ENCODE measurements at places on chromosomes 1 and 21.

DNA sequence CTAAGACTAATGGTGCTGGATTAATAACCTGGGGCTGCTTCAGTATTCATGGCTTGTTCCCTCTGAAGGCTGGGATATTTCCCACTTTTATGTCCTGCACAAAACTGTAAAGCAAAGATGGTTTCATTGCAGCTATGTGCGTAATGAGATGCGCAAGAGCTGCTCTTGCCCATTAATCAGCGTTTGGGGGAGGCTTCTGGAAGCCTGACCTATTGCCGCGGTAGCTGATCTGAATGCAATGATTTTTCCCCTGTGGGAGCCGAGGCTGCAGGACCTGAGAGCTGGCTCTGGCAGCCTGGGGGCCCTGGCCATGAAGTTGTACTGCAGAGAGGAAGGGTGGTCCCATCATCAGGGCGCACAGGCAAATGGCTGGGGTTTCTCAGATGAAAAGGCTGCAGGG lies 239.8 kb downstream of the CAMTA1 start:
- no peak for DNase-seq

- no peak for DNase-seq
Observed at GRCh38 chr1:154620751-154621150, 12.8 kb upstream of the ADAR start.

DNA sequence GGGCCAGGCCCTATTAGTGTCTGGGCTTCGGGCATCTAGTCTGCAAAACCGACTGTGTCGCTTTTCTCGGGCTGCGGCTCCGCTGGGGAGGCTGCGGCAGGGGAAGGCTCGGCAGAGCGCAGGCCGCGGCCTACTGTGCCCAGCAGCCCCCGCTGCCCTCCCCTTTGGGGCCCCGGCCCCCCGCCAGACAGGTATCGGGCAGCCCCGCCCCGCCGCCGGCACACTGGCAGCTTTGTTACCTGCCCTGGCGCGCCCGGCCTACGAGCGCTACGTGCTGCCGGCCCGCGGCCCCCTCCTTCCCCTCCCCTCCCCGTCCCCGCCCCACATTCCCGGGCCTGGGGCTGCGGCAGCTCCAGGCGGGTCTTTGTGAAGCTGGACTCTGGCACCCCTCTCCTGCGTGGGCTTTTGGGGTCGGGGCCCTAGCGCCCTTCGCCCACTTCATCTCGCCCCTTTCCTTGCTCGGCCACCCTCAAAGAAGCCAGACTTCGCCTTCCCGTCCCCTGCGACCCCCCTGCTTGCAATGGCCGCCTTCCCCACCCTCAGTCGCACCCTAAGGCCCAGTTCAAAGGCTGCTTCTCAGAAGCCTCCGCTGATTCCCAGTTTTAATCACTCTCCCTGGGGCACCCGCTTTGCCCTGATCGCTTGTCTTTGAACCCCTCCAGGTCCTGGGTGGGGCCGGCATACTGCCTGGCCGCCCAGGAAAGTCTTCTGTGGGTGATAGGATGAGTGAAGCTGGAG lies 48.9 kb upstream of the SLC2A1 start:
- DNase-seq: no peak

DNA sequence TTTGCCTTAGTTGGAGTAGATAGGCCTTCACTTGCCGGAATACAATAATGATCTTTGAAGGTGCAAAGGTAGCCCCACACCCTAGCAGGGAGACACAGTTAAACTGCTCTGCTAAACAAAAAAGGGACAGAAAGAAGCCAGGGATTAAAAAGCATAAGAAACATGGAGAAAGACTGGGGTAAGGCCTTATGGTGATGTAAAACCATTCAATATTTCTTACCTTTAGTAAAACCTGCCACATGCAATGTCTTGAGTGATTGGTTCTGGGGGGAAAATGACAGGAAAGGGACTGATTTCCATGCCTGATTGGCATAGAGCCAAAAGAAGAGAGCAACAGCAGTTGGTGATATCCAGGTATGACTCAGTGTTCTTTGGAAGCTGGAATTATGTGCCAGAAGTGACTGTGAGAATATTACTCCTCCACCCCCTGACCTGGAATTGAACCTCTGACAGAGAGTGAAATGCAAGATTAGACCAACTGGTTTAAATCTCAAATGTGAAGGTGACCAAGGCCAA lies 8.1 kb downstream of the DNASE2B start:
- no peak for DNase-seq

- DNase-seq: no peak
Observed at GRCh38 chr1:100230765-100231164, 18.9 kb downstream of the DBT start.

GRCh38 chr21:44944596-44944995 lies 4.8 kb downstream of the SLX9 start:
- no peak for DNase-seq

DNA sequence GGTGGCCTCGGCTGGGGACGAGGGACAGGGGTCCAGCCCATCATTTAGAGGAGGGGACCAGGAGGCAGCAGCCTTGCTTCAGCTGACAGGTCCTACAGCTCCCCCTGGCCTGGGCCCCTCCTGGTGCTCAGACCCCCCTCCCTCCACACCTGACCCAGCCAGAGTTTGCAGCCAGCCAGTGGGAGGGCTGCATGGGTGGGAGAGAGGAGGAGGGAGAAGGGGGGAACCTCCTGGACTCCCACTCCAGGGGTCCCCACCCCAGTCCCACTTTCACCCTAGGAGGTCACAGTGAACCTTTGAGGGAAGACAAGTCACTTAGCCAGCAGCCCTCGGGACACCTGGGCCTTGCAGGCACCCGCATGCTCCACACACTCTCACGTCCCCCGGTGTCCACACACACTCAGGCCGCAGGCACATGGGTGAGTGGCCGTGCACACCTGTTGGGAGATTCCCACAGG lies 108.9 kb upstream of the ZBTB40 start:
- no peak for DNase-seq

DNA sequence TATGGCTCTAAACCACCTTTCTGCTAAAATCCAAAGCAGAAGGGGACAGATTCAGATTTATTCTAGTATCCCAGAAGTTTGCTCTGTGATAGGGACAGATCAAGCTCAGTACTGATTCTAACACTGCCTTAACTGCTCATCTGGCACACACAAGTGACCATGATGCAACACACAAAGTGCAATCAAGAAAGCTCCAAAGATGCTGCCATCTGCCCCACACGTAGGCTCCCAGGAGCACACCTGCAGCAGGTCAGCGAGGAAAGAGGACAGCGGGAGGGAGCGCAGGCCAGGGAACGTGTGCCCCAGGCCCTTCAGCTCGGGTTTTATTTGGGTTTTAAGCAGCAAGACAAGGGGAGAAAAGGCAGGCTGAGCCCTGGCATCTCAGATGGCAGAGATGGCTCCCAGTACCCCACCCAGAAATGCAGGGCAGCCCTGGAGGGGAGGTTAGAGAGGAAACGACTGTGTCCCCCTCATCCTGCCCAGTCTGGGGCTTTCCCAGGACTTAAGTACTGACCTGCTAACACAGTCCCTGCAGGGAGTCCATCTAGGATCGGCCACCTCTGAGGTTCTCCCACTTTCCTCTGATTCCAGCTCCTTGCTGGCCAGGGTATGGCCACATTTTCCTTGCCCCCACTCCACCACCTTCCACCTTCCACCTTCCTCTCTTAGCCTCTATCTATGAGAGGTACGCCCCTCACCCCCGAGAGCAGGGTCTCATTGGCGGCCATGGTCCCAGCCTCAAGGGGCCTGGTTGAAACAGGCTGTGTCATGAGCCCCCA lies 1.2 kb downstream of the TRIM11 start:
- no peak for DNase-seq

DNA sequence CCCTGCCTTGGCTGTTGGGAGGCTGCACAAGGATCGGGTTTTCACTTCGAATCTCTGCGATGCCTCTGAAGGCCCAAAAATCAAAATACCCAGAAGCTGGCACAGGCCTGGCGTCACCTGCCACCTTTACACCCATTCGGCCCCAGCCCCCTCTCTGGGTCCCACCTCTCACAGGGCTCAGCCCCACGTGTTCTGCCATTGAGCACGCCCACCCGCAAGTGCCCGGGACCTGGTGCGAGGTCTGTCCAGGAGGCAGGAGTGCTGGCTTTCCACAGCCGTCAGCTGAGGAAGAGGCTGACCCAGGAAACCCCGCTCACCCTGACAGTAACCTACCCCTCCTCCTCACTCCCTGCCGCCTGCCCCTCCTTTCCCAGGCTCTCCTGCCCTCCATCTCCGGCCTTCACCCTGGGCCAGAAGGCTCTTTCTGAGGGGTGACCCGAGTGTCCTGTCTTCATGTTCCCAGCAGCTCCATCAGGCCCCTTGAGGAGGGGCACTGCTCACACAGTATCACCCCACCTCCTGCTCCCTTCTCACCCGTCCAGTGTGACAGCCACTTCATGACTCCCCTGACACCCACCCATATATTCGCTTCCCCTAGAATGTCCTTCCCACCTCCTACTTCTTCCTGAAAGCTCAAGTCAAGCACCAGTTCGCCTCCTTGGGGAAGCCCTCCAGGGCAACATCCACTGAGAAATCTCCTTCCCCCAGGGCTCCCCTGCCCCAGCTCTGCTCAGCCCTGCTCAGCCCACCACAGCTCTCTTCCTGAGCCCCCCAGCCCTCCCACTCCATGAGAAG lies 13.5 kb downstream of the RCC2 start:
- no peak for DNase-seq

DNA sequence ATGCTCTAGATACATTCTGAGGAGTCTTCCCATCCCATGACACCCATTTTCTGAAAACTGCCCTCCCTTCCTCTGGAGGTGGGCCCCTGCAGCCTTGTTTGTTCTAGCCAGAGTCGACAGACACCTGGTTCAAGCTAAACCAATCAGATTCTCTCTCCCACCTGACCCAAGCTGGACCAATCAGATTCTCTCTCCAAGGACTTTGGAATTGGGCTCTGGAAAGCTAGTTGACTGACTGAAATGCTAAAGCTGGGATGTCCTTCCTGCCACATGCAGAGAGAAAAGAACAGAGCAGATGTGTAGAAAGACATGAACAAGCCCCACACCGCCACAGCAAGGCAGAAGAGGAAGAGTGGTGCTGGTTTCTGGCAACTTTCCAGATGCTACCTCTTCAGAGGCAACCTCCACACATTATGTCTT lies 24.6 kb downstream of the ASAP3 start:
- DNase-seq: no peak

GRCh38 chr21:36571556-36571955 lies 91.6 kb upstream of the CLDN14 start:
- no peak for DNase-seq

DNA sequence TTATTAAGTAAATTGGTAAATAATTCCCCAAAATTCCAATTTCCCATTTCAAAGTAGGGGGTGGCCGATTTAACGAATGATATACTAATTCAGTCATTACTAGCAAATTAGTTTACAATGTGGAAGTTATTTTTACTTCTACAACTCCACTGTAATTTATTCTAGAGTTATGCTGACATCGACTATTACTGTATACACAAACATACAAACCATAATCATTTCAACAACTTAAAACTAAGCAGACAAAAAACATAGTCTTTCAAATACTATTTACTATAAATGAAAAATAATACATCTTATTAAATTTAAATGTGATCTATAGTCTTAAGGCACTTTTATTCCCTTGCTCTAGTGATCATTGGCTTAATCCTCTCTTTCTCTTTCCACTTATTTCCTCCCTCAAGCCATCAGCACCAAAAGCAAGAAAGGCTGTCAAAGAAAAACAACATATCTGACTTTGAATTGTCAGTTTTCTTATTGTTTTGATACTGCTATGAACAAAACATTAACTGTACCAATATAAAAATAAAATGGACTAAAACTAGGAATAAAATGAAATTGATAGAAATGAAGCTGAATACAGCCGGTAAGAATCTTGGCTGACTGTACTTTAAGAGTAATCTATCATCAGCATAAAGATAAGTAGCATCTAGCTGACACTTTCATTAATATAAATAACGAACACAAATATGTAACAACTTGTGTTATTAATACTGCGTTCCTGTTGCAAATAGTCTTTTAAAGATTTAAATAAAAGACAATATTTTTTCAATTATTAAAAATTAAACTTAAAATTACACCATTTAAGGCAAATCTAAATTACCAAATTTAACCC lies 4.1 kb downstream of the CDC42BPA start:
- no peak for DNase-seq

- no peak for DNase-seq
Observed at GRCh38 chr1:29633771-29634170, 397.4 kb downstream of the PTPRU start.

GRCh38 chr21:32138658-32139057 lies 140.2 kb downstream of the MIS18A start:
- no peak for DNase-seq

DNA sequence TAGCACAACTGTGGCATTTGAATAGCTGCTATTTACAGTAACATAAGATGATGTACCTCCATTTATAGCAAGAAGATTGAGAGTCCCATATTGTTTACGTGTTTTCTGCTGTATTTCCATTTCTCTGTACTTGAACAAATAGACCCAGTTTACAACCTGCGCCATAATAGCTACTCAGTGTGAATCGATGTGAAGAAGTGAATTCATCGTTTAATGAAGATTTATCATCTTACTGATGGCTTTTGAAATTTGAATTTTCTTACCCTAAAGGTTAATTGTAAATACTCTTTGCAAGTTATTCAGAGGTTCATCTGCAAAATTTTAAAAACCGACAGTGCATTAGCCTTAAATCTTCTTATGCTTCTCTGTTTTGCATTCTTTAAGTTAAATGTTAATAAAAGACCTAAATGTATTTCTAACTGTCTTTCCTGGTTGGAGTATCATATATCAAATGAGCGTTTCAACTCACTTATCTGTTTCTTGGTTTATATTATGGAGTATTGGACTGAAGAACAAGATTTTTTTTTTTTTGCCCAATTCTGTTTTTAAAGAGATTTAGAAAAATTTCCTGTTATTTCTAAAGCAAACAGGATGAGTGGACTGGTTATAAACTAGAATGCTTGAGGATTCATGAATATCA lies 2.2 kb downstream of the MACO1 start:
- no peak for DNase-seq

DNA sequence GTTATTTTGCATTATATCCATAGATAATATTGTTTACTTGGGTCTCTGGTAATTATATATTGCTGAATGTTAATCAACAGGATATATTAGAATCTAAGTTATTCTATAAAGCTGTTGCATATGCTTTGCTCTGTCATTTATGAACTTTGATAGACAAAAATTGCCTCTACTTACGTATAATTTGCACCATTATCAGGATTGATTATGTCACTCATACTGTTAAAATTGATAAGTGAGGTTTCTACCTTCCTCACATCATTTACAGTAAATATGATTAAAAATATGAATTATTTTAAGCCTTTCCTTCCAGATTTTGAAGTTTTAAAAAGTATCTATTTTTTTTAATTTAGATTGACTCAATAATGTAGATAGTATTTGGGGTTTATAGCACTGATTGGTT lies 1540.4 kb upstream of the PRMT6 start:
- DNase-seq: no peak

DNA sequence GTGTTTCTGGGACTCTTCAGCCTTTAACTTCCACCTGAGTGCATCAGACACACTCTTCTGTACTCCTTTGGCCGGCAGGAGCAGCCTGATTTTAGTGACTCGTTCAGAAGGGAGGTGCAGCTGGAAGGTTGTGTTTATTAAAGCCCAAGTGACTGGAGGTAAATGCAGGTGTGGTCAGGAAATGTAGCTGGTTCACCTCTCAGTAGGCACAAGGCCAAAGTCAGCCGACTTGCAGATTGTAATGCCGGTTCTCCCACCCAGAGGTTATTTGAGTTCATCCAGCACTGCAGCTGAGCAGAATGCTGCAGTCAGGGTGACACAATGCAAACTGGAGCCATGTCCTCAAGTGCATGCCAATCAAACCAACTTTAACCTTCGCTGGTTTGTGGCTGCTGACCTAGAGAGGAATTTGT lies 91.5 kb downstream of the SPATA46 start:
- no peak for DNase-seq

Data from Kasumi-1 (cell line).